ENCODE measurements at places on chromosomes 16 and 17. TPM values are rescaled to one million over a fixed set of nuclear protein-coding genes. Genes with fewer than 3 reads are reported as not detected.

DNA sequence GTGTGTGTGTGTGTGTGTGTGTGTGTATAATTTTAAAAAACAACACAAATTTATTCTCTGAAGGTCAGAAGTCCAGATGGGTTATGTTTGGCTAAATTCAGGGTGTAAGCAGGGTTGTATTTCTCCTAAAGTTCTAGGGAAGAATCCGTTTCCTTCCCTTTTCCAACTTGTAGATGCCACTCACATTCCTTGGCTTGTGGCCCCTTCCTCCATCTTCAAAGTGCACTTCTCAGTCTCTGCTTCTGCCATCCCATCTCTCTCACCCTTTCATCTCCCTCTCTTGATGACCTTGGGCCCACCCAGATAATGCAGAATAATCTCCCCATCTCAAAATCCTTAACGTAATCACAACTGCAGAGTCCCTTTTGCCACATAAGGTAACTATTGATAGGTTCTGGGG lies 7.8 kb upstream of the TFAP4 start:
- DNase-seq = no peak

RANBP10 gene
- total RNA-seq = 8.8 TPM

DNA sequence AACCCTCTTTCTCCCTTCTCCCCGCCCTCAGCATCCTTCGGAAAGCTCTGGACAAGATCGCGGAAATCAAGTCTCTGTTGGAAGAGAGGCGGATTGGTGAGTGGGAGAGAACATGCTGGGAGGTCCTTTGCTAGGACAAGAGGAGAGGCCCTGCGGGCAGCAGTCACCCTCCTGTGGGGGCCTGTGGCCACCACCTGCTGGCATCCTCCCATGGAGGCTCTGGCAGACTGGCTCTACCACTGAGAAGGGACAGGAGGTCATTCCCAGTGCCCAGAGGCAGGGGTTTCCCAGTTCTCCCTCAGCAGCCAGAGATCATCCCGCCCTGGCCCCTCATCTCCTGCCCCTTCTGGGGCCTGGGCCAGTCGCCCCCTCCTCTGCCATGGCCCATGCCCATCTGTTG lies 7.8 kb downstream of the SULT1A2 start:
- DNase-seq = no peak

TBC1D3C gene
- total RNA-seq = not detected

KCNJ12 gene
- 0.03 TPM for total RNA-seq

DNA sequence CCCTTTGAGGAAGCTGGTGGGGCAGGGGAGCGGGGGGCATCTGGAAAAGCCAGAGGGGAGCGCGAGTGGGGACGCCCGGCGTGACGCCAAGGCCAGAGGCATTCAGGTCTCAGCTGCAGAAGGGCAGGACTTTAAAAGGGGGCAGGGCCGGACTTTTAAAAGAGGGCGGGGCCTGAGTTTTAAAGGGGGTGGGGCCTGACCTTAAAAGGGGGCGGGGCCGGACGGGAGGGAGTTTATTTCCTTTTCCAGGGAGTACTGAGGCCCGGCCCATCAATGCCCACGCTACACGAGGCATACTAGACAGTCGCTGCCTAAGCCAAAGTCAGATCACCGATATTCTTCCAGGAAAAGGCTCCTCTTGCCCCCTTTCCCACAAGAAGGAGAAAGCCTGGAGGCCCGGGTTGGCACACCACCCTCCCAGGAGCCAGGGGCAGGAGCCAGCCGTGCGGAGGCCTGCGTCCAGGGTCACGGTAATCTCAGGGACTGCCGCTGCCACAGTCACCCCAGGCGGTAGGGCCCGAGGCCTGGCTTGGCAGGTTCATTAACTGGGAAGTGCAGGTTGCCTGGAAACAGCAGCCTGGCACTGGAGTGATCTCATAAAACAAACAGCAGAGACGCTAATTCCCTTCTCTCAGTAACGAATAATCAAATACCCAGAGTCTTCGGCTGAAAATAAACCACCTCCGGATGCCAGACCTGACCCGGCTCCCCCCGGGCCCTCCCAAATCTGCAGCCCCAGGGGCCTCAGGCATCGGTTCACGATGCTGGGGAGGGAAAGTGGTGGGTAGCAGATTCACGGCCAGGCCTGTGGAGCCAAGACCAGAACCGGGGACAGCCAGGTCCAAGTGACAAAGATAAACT lies 90.7 kb downstream of the TIMM22 start:
- peak; percentile 82 for DNase-seq

DNA sequence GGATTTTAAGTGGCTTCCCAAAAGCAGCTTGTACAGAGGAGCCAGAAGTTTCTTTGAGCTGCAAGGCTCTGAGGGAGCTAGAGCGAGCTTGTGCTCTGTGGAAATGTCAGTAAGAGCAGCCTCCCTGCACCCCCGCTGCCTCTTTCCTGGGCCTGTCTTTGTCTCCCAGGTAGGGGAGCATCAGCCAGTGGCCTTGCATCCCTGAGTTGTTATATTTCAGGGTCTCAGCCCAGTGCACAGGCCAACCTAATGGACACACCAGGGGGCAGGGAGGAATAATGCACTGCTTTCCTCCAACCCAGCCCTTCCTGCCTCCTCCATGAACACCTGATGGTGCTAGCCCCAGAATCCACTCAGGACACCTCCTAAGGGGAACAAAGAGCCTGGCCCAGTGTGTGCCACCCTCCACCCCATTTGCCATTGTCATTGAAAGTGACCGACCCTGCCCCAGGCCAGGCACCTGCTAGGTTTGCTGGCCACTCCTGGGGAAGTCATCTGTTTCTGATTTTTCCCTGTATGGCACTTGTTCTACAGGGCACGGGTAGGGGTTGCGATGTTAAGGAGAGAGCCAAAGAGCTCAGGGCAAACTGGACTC lies 6.3 kb downstream of the TPPP3 start:
- no peak for DNase-seq

DNA sequence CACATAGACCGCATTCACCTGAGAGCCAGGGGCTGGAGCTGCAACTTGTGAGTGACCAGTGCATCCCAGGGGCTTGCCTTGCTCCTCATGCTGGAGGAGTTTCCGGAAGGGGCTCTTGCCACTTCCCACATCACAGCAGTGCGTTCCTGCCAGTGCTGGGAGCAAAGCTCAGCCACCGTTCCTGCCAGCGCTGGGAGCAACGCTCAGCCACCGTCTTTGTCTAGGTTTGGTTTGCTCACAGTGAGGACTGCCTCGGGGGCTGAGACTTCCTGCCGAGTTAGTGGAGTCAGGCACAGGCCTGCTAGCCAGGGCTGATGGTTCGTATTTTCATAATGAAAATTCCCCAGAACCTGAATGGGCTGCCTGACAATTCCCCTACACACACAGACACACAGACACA lies 5.4 kb upstream of the CHRNE start:
- no peak for DNase-seq

GRCh38 chr16:50311891-50312501 lies 45.6 kb downstream of the ADCY7 start:
- no peak for DNase-seq

CLDN6 gene
- not detected for total RNA-seq

CDH8 gene
- 8.2 TPM for total RNA-seq

DNA sequence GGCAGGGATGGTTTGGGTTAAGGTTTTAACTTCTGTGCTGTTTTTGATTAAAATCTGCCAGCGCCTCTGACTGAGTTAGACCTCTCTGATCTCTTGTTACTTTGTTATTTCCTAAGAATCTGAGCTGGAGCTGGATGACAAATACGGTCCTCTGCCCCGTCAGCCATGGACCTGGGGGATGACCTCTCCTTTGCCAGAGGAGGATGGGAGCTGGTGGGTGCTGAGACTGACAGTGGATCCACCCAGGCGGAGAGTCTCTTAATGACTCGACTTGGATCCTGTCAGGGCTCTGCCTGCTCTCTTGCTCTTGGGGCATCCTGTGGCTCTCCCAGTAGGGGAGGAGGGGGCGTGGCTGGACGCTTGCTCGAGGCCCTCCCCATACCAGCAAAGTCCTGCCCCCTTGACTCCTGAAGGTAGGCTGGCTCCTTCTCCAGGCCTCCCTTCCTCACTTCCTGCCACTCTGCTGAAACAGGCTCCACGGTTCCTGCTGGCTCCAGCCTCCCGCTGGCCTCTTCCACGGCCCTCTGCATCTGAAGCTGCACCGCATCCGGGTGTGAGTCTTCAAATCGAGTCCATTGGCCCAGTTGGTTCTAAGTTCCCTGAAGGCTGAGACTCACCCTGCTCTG lies 24.8 kb upstream of the MAP3K14 start:
- peak; percentile 98 for DNase-seq

GRCh38 chr17:11023639-11024479 lies 186.0 kb upstream of the PIRT start:
- no peak for DNase-seq

TOP3A gene
- total RNA-seq = 39.2 TPM

DNA sequence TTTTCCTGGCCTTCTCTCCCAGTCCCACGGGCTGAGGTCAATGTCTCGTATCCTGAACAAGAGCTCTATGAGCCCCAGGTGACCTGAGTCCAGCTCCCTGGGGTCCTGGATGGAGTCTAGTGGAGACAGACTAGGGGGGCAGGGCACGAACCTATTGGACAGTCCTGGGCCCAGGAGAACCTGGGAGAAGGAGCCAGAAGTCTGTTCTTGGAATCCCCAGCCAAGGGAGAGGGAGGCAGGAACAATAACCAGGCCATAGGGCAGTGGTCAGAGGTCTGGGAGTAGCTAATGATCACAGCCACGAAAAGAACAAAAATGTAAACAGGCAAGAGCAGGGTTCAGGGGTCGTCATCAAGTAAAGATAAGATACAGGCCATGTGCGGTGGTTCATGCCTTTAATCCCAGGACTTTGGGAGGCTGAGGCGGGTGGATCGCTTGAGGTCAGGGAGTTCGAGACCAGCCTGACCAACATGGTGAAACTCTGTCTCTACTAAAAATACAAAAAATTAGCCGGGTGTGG lies 60.8 kb downstream of the COPRS start:
- no peak for DNase-seq
